ENCODE measurements at places on chromosomes 5 and 9. TPM values are rescaled to one million over a fixed set of nuclear protein-coding genes. Genes with fewer than 3 reads are reported as not detected.
A peak's percentile ranks its signal among the peaks of the same experiment; 100 is the strongest.

DNA sequence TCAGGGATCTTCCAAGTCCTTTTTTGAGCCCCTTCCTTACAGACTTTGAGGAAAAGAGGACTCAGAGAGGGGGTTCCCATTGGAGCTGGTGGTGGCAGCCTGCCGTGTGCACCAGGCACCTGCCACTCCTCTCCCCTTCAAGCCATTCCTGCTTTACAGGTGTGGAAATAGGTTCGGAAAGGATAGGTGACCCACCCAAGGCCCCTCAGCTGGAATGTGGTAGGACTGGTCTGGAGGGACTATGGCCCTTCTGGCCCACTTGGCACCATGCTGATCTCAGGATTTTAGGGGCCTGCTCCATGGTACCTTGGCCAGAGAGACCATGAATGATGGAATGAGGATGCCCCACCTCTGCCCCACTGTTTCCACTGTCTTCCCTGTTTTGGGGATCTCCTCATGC is 1.4 kb downstream of the GALNT12 start:
- no peak for DNase-seq

- no peak for DNase-seq
Measured at GRCh38 chr5:75630875-75631274, 19.6 kb downstream of the ANKDD1B start.

DNA sequence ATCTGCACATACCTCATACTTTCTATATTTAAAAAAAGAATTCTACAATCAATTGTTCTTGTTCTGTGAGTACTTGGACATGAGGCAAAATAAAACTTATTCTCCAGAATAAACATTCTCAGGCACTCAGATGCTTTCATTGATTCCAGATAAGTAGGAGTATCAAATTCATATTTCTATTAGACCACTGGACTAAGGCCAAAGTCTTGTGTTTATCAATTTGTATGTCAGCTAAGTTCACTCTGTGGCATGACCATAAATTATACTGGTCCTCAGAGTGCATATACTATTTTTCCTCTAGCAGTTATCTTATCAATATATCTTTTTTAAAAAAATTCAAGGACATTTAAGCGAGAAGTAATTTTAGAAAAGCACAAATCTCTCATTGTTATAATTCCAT is 28.2 kb downstream of the CDH10 start:
- no peak for DNase-seq

The HTR4 gene
- not detected for total RNA-seq

DNA sequence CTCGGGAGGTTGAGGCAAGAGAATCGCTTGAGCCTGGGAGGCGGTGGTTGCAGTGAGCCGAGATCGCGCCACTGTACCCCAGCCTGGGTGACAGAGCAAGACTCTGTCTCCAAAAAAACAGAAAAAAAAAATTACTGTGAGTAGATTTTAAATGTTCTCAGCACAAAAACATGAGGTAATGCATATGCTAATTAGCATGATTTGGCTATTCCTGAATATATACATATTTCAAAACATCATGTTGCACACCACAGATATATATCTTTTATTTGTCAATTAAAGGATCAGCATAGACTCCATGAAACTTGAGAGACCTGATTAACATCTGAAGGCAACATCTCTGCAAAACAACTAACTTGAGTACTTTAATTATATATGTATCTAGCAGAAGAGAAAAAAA is 103.3 kb downstream of the THBS4 start:
- no peak for DNase-seq

- no peak for DNase-seq
Measured at GRCh38 chr9:122106576-122106975, 13.5 kb upstream of the TTLL11 start.

GRCh38 chr9:19479874-19480273 is 71.1 kb downstream of the ACER2 start:
- DNase-seq: no peak

DNA sequence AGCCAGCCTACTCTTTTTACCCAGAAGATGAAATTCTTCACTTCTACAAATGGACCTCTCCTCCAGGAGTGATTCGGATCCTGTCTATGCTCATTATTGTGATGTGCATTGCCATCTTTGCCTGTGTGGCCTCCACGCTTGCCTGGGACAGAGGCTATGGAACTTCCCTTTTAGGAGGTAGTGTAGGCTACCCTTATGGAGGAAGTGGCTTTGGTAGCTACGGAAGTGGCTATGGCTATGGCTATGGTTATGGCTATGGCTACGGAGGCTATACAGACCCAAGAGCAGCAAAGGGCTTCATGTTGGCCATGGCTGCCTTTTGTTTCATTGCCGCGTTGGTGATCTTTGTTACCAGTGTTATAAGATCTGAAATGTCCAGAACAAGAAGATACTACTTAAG is 16.6 kb downstream of the OCLN start:
- DNase-seq: no peak

GRCh38 chr9:123556464-123557435 is 200.8 kb downstream of the CRB2 start:
- no peak for DNase-seq

The PCDHGA12 gene
- total RNA-seq: 0.11 TPM

DNA sequence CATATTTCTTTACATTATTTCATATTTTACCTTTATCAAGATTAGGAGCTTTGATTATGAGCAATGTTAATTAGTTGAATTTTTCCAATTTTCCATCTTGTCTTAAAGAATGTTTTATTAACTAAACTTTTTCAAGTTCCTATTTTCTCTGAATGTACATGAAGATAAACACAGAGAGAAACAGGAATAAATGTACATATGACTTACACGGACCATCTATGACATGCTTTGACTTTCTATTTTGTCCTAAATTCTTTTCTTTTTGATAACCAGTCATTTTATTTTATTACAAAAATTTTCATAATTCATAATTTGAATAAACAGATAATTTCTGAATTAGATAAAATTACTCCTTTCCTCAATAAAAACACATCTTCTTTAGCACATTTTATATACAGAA is 1038.8 kb upstream of the ARRDC3 start:
- DNase-seq: no peak

- no peak for DNase-seq
Measured at GRCh38 chr9:79193001-79193400, 378.8 kb upstream of the TLE4 start.

The MEIKIN gene
- not detected for total RNA-seq

GRCh38 chr9:20940447-20941173 is 90.8 kb downstream of the HACD4 start:
- DNase-seq: no peak

The FAM153A gene
- 16.3 TPM for total RNA-seq

GRCh38 chr5:58988938-58989337 is 406.1 kb downstream of the RAB3C start:
- DNase-seq: no peak

DNA sequence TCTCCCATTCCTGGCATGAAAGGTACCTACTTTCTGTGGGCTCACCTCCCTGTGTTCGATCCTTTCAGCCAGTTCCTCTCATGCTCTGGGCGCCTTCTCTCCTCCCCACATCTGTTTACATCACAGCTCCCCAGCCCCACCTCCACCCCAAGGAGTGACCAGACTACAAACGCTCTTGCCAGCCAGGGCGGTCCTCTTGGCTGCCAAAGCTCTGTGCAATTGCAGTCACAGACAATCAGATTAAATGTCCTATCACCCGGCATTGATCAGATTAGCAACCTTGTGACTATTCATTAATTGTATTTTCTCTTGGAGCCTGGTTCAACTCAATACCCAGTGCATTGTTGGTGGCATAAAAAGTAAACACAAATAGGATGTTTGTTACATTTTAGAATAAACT is 211.2 kb upstream of the TBCA start:
- no peak for DNase-seq

- DNase-seq: no peak
Measured at GRCh38 chr5:121993191-121993590, 31.4 kb downstream of the SRFBP1 start.

The INSYN2B gene
- total RNA-seq: not detected

GRCh38 chr5:22985446-22985845 is 132.3 kb upstream of the CDH12 start:
- no peak for DNase-seq

DNA sequence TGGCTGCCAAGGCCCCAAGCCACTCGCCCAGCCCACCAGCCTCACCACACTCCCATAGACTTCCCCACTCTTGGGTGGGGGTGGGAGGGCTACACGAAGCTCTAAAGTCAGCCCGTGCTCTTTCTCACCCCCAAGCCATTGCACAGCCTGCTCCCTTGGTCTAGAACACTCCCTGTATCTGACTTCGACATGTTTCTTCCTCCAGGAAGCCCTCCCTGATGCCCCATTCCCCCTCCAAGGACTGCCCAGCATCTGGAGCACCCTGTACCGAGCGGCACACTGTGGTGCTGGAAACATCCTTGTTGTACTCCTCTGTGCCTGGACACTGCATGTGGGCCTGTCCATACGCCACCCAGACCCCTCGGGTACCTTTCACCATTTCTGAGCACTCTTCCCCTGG is 49.4 kb upstream of the KCNMB1 start:
- no peak for DNase-seq

- DNase-seq: no peak
Measured at GRCh38 chr5:137933491-137933911, 44.2 kb downstream of the PKD2L2 start.

The RGS7BP gene
- not detected for total RNA-seq

GRCh38 chr5:41925555-41925951 is 472 bp downstream of the FBXO4 start:
- DNase-seq: no peak

DNA sequence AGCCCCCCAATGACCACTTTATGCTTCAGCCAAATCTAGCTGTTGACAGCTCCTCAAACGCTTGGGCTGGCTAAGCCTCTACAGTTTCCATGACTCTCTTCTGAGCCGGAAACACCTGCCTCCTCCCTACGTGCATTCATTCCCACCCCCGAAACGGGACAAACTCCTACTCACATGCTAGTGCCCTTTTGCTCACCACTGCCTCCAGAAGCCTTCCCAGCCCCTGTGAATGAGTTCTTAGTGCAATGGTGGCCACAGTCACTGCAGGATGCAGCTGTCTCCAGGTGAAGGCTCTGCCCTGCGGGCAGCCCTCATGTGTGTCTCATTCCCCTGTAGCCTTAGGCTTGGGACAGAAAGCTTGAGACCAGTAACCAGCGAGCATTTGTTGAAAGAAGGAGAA is 68.8 kb upstream of the DAB2IP start:
- DNase-seq: no peak

The TNC gene
- total RNA-seq: 1.9 TPM

DNA sequence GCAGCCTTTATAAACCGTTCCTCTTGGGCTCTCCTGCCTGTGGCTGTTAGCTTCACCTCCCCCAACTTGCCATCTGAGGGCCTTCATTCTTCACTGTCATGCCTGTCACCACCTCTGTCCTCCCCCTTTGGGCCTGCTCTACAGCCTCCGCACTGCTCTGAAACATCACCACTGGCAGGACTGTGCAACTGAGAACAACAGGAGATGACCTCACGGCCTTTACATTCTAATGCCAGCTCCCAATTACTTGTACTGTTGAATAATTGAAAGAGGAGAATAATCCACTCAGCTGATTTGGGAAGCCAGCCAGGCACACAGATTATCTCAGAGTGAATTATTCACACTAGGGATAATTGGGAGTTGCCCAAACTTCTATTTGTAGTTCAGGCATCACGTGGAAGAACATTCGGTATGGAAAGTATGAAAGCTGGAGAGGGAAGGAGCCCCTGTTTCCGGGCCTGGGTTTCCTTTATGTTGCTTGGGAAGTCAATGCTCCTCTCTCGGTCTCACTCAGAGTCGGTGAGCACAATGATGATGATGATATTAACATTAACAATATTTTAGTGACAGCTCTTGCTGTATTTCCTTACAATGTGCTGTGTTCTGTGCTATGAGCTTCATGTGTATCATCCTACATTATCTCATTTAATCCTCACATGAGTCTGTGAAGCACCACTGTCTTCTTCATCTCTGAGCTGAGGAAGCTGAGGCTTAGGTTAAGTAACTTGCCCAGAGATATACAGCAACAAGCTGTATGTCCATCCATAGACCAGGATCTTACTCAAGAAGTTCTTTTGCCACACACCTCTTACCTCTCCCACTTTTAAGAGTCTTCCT is 99.3 kb upstream of the LRRTM2 start:
- no peak for DNase-seq

DNA sequence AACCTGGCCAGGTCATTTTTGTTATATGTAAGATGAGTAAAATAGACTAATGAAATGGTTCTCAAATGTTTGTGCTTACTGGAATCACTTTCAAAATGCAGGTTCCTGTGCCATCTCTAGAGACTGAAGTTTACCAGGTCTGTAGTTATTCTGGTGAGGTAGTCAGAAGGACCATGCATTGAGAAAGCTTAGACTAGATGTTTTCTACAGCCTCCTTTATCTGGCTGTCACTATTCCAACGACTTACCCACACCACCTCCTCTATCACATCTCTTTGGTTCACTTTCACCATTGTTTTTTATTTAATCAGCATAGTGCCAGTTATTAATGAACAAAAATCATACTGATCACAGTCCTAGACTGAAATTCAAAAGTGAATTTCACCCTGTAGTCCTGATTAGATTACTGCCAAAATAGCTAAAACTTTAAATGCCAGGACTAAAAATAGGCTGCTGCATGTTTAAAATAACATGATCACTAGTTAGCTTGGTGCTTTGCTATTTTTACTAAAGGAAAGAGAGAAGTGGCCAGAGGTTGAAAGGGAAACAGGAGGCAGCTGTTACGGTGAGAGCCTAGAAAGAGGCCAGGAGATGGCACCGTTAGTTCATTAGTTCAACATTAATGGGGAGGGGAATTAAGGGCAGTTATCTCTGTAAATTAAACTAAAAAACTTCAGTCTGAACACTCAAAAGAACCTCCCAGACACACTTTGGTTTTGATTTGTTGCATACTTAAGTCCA is 13.9 kb upstream of the FNIP1 start:
- DNase-seq: no peak

DNA sequence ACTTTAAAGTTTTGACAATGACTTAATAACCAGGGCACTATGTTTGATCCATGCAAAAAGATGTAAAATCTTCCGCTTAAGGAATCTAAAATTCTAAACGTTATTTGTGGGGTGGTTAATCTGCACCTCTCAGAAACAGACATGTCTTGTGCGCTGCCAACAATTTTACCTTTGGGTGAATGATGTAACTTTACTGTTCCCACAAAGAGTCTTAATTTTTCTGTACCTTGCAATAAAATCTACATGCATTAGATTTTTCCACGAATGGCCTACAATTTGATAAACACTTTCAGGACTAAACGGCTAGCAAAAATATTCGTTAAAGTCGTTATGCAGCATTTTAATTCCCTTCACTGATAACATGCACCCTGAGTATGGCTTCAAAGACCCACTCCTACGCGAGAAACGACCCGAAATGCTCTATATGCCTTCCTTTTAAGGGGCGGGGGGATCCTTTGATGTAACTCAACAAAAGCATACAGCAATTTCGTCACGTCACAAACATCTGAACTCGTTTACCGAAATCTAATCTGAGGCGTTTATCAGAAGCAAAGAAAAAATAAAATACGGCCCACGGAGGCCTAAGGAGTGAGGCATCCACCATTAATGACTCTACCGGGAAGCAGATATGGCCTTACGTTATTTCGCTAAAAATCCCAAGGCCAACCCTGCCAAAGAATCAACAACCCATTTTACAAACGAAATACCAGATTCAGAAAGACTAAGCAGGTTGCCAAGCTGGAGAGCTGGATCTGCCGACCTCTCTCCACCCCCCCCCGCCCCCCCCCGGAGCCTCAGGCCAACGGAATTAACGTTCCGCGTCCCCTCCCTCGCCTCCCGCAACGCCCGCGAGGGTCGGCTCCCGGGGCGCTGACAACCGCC is 621 bp downstream of the AK6 start:
- peak; percentile 18 for DNase-seq

The DDX4 gene
- 0.09 TPM for total RNA-seq
